Suppressor macrophage (primary cell): ENCODE measurements at places on chromosomes 4 and X.
A peak's percentile ranks its signal among the peaks of the same experiment; 100 is the strongest.

DNA sequence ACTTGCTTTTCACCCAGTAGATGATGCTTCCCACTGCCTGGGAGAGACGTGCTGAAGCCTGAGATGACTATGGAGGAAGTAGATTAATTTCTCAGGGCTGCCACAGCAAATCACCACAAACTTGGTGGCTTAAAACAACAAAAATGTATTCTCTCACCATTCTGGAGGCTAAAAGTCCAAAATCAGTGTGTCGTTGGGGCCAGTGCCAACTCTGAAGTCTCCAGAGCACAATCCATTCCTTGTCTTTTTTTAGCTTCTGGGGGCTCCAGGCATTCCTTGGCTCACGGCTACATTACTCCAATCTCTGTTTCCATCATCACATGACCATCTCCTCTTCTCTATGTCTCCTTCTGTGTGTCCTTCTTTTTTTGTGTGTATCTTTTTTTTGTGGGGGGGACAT is 105.8 kb upstream of the C1QTNF7 start:
- no peak for DNase-seq

DNA sequence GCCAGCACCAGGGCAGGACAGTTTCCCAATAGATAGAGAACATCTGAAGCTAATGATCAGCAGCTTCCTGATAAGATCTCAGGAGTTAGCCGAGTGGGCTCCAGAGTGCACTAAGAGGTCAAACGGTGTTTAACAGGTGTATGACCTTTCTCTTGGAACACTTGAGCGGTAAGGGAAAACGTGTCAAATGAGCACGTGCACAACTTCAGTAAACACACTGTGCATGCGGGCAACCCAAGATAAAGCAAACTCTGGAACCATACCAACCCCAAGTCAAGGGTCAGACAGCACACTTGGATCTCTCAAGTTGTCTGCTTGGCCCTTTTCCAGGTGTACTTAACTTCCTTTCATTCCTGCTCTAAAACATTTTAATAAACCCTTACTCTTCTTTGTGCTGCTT is 1941.5 kb upstream of the PCDH10 start:
- DNase-seq, result no peak

- DNase-seq, result peak; percentile 54
Measured at GRCh38 chr4:77123411-77123810, 33.6 kb upstream of the CCNG2 start.

GRCh38 chr4:20890761-20891160 is 190.5 kb downstream of the PACRGL start:
- DNase-seq, result no peak

- DNase-seq, result no peak
Measured at GRCh38 chrX:111090458-111090857, 5.5 kb upstream of the PAK3 start.

GRCh38 chrX:127112726-127113125 is 293.2 kb downstream of the PRR32 start:
- DNase-seq, result no peak

- DNase-seq, result no peak
Measured at GRCh38 chrX:81195259-81195658, 6.5 kb downstream of the HMGN5 start.

DNA sequence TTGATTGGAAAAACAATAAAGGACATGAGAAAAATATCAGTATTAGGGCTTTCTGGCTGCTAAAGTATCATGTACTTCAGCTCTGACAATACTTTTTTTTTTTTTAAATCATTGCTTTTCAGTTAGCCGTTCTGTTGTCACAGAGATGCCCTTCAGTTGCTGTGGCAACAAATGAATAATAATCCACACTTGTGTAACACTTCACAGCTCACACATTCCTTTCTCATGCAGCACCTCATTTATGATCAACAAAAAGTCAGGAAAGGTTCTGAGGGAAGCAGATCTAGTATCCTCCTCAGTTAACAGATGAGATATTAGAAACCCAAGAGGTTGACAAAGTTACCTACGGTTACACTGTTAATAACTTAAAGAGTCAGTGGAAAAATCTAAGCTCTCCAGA is 444.2 kb upstream of the SLIT2 start:
- no peak for DNase-seq

- DNase-seq, result no peak
Measured at GRCh38 chrX:112120721-112121120, 38.1 kb upstream of the TRPC5 start.

DNA sequence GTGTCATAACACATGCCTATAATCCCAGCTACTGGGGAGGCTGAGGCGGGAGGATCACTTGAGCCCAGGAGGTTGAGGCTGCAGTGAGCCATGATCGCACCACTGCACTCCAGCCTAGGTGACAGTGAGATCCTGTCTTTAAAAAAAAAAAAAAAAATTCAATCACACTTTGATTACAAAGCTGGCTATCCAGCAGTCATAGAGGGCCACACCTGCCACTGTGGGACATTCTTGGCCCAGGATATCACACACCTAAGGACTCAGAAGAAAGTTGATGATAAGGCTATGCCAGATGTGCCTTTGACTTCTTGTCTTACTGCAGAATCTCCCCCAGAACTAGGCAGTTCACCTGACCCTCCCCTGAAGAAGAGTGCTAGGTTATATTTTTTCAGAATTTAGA is 122.5 kb upstream of the GALNT7 start:
- DNase-seq, result no peak

DNA sequence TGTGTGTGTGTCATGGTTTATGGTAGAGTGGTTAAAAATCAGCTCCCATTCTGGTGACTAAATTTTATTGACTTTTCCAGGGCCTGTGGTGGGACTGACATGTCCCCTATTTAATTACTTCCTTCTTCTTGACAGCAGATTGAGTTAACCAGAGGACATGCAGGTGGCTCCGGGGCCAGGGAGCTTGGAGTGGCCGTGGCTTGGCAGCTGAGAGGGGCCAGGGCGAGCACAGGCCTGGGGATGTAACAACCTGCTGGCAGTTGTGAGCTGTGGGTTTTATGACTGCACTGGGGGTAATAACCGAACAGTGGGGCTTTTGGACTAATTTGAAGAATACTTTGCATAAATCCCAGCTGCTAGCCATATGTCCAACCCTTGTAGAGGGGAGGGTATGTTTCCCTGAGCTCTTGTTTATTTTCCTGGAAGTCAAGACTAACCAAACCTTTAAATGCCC is 186.0 kb downstream of the MID1IP1 start:
- no peak for DNase-seq
